ENCODE measurements at places on chromosomes 11 and 22. TPM values are rescaled to one million over a fixed set of nuclear protein-coding genes. Genes with fewer than 3 reads are reported as not detected.

DNA sequence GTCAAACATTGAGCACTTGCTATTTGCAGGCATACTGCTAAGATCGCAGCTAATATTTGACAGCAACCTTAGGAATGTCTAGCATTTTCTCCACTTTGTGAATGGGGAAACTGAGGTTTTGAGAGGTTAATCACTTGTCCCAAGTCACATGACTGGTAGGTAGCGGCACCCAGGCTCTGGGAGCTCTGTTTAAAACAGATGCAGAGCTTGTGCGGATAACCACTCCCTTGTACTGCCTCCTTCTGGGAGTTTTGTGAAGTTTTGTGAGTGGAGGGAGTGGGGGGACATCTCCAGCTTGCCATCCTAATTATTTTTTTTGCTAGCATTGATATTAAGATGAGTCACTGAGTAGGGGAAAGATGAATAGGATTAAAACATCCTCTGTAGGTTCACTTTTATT lies 134.7 kb downstream of the GRIK4 start:
- DNase-seq, result no peak

DNA sequence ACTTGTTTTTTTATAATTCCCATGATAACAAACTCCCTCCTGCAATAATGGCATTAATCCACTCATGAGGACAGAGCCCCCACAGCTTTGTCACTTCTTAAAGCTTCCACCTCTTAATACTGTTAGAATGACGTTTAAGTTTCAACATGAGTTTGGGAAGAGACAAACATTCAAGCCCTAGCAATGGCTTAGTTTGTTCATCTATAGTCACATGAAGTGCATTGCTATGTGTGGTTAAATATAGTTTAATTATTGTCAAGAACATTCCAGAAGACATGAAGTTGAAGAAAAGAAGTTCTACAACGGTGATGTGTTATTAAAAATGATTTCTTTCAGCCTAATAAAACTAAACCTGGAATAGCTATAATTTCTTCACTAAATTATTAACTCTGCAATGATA lies 30.6 kb downstream of the MMP7 start:
- DNase-seq, result no peak

DNA sequence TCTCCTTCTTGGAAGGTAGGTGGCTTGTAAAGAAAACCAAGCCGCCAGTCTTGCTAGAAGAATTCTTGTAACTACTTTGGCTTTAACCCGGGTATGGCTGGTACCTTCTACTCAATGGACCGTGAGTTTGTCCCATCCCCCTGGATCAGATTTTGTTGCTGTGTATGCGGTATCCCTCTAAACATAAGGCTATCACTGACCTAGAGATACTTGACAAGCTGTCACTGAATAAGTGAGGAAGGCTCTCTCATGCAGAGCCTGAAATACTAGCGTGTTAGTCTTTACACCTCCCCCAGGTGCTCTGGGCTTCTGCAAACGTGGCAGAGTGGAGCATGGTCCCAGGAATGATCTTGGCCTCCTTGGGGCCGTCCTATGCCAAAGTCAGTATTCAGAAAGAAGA lies 34.5 kb downstream of the GLB1L2 start:
- DNase-seq, result no peak

- DNase-seq, result no peak
Observed at GRCh38 chr11:30861064-30861463, 274.9 kb upstream of the MPPED2 start.

DNA sequence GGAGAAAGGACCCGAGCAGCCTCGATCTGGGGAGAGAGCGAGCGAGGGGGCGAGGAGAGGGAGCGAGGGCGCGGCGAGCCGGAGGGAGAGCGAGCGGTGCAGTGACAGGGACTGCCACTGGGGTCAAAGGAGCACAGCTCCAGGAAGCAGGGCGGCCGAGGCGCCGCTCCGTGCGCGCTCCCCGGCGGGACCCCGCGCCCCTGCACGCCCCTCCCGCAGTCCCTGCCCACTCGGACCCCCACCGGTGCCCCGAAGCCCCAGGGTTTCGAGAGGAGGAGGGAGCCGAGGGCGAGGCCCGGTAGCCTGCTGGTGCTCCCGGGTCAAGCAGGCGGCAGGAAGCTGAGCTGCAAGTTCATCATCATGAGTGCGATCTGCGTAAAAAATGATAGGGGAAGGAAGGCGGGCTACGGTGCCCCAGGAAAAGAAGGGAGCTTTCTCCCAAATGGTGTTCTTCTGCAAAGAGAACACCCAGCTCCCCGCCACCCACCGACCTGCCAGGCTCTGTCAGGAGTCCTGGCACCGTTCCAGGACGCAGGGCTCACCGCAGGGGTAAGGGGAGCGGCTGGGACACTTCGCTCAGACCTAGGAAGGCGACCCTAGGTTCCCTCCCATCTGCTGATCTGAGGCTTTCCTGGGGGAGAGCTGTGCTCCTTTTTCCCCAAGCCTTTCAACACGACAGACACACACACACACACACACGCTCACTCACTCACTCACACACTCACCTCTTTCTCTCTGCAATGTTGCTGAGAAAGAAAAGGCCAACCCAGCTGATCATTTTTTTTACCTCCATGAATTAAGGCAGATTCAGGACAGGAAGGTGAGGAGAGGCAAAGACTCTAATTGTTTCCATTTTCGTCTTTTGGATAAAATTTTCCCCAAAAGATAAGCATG lies at the start of gene MPPED2:
Gene MPPED2, minus strand, starts transcription at position 103 of the 894 bp plus-strand sequence. CDS start 5,980 bp downstream, outside the sequence.
- no peak for DNase-seq

DNA sequence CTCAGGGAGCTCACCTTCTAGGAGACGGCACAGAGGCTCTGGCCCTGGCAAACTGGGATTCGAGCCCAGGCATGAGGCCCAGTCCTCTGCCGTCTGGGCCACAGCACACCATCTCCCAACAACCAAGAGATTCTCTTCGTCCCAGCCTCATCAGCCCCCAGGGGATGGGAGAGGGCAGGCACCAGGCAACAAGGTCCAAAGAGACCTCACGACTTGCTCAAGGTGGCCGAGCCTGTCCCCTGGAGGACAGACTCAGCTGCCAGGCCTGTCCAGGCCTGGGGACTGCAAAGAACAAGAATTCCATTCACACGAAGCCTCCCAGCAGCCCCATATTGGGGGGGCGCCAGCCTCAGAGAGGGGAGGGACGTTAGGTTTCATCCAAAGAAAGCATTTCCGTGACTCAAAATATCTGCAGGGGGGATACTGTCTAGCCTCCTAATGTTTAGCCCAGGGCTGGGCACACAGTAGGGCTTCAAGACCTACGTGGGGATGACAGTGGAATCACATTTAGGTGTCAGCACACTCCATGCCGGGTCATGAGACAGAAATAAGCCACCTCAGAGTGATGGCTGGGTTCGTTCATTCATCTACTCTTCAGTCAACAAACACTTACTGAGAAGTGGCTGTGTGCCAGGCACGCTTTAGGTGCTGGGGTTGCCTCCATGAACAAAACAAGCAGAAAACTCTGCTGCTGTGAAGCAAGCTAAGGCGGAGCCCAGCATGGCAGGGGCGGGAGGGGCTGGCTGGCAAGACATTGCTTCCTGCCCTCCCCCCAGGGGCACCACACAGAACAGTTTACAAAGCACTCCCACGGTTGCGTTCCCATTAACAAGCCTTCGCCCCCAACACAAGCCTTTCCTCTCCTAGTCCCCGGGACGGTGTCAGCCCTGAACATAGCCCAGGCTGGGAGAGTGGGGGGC lies 1.2 kb downstream of the CARNS1 start:
- DNase-seq, result no peak

DNA sequence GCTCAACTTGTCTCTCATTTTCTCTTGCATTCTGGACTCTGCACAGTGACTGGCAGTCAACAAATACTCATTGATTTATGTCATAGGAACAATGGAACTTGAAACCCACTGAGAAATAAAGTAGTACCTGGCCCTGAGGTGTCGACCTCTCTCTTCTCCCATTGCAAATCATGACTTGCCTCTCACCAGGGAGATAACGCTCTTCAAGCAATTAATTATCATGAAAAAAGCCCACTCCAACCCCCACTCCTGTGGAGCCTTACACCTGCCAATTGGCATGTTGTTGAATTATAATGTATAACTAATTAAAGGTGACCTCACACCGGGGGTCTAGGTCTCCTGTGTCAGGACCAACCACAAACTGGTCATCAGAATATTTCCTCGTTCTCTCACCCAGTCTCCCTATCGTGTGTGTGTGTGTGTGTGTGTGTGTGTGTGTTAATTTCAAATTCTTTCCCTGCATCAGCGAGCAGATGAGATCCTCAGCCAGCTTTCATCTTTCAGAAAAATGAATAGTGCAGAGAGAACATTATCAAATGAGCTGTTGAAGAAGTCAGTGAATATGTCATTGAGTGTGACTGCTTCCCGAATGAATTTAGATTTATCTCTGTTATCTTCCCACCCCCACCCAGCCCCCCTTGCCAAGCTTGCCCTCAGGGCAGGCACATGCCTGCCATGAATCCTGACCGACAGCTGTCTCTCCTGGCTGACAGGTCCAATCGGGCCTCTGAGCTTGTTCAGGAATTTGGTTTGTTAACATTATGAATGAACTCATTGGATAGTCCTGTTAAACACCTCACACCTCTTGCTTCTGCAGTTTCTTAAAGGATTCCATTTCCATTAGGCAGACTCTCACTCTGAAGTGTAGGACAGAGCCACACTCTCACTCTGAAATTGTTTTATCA lies 357.4 kb downstream of the INSC start:
- no peak for DNase-seq

- peak; percentile 93 for DNase-seq
Observed at GRCh38 chr22:36781656-36782627, 6.0 kb upstream of the IFT27 start.

DNA sequence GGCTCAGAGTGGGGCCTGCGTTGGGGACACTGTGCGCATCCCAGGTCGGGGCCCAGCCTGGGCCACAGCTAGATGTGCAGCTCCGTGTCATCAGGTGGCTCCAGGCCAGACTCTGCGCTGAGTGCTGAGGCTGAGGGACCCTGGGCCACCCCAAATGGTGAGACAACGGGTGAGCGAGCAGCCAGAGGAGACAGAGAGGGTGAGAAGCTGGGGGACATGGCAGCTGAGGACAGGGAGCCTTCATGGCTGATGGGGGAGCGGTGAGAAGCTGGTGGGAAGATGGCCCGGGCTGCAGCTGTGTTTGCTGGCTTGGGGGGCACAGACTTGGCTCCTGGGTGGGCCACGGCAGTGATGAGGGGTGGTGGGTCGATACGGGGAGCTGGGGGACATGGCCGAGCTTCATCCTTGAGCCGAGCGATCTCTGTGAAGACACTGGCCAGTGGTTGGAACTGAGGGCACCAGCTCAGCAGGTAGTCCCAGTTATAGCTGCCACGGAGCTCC lies 2.5 kb upstream of the TPP1 start:
- no peak for DNase-seq

DNA sequence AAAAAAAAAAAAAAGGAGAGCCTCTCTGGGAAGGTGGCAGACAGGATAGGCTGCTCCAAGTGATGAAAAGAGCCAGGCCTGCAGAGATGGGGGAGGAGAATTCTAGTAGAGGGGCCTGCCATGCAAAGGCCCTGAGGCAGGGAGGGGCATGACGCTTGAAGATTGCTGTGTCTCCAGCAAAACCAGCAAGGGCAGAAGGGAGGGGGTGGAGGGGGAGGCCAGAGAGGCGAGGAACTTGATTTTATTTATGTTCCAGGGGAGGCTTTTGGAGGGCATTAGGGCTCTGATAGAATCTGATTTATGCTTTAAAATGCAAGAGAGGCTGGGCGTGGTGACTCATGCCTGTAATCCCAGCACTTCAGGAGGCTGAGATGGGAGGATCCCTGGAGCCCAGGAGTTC lies 16.7 kb upstream of the PACSIN2 start:
- no peak for DNase-seq

DNA sequence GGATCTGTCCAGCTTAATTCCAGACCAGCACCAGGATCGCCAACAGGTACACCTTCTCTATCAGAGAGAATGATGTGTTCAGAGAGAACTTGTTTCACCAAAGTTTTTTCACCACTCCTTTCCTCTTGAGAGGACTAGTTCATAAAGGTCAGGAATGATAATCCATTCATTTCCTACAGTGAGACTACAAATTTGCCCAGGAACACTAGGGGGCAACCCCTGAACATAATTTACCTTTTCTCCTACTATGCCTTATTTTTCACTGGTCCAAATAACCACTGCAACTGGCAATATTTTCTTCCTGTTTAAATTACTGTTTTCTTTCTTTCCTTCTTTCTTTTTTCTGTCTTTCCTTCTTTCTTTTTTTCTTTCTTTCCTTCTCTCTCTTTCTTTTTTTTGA lies 22.5 kb downstream of the CAVIN3 start:
- no peak for DNase-seq

DNA sequence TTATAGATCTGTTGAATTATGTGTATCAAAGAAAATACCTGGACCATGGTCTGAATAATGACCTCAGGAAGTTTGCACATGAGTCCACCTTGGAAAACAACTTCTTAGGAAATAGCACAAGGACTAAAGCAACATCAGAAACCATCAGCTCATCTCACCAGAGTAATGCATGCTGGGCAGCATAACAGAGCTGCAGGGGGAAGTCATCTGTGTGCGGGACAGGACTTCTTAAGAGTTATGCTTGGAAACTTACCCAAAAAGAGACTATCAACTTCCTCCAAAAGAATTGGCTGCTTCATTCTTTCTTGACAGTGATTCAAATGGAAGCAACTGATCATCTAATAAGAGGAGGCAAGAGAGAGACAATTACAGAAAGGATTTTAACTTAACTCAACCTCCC lies 2.5 kb downstream of the OR56B4 start:
- DNase-seq, result no peak

DNA sequence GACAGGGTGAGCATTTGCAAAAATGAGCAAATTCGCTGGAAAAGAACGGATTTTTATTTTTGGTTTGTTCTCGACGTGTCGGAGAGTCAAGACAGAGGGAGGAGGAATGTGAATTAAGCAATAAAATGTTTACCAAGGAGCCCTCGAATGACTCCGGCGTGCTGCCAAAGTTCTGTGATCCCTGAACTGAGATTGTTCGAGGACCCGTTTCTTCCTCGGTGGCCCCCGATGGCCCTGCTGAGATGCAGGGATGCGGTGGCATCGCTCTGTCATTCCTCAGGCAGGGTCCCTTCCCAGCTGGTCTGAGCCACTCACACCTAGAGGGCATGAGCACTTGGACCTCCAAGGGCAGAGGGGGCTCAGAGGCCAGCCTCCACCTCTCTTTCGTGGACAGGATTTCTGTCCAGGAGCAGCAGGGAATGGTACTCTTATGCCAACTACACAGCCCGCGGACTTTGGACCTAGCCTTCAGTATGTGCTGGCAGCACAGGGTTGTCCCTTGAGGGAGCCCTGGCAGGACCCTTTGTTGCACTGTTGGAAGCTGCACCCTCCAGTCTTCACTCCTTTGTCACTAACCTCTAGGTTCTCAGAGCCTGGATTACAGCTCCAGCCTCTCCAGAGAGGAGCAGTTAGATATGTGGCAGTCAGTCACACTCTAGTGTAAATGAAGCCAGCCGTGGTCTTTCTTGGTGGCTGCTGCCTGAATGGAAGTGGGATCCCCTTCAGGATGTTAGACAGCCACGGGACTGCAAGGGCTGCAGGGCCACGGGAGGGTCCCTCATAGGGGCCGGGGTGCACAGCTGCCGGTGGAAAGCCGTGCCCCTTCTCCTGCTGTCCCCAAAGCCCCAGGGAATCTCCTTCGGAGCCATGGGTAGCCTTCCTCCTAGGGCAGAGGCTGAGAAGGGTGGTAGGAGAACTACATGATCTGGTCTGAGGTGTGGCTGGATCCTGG lies 109.4 kb upstream of the ANO1 start:
- no peak for DNase-seq

GRCh38 chr22:50236731-50237409 lies 8.0 kb downstream of the TUBGCP6 start:
- DNase-seq, result no peak

GRCh38 chr22:27073601-27074425 lies 416.4 kb downstream of the MIAT start:
- no peak for DNase-seq

GP1BB gene
- total RNA-seq, result 1.8 TPM

BAIAP2L2 gene
- 1.8 TPM for total RNA-seq

PACSIN3 gene
- 14.9 TPM for total RNA-seq

MSANTD4 gene
- total RNA-seq, result 13.3 TPM

PICK1 gene
- 13.5 TPM for total RNA-seq
